ENCODE measurements at places on chromosomes 6 and 20. TPM values are rescaled to one million over a fixed set of nuclear protein-coding genes. Genes with fewer than 3 reads are reported as not detected.

The ZKSCAN8 gene
- total RNA-seq, result 47.6 TPM

The CNKSR3 gene
- 17.3 TPM for total RNA-seq

- DNase-seq, result no peak
Observed at GRCh38 chr6:95866732-95867131, 149.0 kb upstream of the FUT9 start.

- DNase-seq, result no peak
Observed at GRCh38 chr20:58697201-58697866, 4.7 kb downstream of the NPEPL1 start.

DNA sequence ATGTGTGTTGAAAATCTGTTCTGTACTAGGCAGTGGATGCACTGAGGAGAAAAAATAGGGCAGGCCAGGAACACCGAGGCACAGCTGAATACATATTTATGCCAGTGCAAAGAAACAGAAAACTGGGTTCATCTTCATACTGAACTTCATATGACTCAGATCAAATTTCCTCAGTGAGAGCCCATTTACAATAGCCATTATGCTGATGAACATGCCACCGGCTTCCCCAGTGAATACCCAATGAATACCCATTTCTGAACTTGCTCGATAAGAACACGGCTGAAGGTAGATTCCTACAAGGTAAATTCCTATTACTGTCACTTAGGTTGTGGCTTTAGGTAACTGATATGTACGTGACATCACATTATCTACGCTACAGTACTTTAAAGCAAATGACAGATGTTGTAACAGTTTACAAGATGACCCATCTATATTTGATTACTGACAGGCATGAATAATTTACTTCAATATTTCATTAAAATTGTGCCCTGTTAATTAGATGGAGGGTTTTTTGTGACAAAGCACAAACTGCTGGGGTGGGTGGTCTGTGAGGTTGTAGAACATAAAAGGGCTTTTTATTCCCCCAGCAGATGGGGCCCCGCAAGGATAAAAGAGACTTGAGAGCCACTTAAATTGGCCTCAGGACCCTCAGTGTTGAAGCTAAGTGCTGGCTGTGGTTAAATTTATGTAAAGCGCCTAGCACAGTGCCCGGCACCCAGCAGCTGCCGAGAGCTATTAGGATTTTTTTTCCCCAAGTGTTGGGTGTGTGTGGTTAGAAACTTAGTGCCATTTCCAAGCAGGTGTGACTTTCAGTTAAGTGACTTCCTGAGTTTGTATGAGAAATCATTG, 264.5 kb downstream of the CD83 start:
- DNase-seq, result no peak
